ENCODE measurements at places on chromosomes 5 and 9.

GRCh38 chr9:5714501-5715401, 85.8 kb downstream of the RIC1 start:
- no peak for DNase-seq

DNA sequence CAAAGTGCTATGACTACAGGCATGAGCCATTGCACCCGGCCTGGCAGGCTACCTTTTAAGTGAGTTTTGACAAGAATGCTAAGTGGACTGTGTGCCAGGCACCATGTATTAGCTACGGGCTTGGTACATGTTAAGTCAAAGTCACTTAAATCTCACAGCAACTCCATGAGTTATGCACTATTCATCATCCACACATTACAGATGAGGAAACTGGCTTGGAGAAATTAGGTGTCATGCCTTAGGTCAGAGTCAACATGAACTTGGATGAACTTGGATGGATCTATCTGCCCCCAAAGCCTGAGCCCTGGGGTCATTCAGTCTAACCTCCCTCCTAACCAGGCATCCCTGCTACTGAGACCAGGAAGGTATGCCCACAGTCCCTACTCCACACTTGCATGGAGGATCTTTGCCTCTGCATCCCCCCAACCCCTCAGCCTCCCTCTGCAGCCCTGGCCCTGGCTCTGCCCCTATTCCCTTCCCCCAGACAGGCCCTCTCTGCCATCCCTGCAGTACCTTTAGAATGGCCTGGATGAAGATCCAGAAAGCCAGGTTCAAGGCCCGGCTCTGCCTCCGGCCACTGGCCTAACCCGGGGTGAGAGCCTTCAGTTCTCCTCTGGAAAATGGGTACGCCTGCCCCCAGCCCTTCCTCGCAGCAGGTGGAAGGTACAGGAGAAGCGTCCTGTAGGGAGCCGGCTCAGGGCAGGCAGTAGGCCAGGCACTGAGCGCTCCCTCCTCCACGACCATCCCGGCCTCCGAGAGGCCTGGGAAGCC, 685 bp upstream of the ADGRD2 start:
- DNase-seq, result no peak

DNA sequence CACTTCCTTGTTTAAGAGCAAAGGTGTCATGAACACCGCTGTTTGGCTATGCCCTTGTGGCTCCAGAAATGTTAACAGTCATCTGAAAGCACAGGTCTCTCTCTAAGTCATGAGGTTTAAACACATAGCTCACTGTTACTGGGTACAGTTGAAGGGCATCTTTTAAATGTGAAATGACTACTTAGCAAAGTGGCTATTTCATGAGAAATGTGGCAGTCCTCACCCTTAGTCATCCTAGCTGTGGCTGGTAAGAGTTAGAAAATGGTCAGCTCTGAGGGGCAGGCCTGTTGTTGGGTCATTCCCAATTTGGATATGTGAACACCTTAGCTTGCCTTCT, 24.2 kb upstream of the TMEM171 start:
- no peak for DNase-seq

GRCh38 chr5:29382780-29383179, 1810.7 kb upstream of the CDH6 start:
- no peak for DNase-seq

DNA sequence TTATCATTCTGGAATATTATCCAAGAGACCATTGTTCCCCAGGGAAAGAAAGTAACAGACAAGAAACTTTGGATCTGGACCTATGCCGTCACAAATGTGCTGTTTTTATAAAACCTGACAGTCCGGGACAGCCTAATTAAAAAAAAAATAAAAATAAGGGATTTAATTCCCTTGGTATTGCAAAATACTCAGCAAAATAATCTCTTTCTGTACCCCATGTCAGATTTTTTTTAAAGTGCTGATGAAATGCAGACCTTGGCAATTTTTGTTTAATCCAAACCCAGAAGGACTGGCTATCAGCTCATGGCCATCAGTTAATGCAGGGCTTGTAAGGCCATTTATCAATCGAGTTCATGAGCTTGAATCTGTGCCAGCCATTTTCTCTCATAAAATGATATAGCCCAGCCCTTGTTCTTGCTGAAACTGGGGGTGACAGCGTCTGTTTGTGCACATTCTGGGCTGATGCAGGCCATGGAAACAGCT, 162.7 kb upstream of the S1PR3 start:
- DNase-seq, result no peak

GRCh38 chr9:122309861-122310260, 45.2 kb downstream of the MRRF start:
- DNase-seq, result no peak

DNA sequence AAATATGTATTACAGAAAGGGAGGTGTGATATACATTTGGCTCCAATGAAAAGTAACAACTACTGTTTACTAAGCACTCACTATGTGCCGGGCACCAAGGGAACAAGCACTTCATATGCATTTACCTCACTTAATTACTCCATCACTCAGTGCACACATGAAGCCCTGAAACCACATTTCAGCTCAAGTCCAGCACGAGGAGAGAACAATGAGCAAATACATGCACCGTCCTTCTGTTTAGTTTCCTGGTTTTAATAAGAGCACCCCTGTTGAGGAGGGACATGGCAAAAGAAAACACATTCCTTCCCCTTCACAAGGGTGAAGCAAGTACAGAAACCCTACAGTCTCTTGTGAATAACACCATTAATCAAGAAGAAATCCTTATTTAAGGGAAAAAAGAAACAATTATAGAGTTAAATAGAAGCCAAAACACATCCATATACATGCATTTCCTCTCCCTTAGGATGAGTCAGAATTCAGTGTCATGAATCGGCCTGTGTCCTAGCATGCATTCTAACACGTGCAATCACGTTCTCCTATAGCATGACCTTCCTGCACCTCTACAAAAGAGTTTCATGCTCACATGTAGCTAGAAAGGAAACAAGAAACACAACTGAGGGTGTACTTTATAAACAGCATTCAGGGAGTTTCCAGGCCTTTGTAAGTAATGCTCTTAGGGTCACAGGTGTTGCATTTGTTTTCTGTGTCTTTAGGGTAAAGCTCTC, 411.6 kb downstream of the BNC2 start:
- peak; percentile 18 for DNase-seq

GRCh38 chr9:119736491-119737454, 367.5 kb upstream of the BRINP1 start:
- no peak for DNase-seq

DNA sequence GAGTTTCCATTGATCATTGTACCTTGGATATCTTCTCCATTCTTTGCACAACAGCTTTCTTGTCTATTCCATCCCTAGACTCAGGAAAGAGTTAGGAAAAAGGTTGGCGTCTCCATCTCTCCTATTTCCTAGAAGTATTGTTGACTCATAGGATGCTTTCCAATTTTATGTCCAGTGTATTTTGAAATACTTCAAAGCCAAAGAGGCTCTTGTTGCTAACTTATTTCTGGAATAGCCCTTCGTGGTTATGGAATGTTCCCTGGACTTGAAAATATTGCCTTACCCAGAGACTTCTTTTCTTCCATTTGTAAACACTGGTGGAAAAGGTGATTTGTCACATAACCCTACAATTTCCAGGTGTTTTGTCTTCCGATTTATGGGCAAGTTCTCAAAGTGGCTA, 402.3 kb upstream of the ZNF608 start:
- DNase-seq, result no peak

GRCh38 chr9:37283730-37284325, 138.7 kb upstream of the GRHPR start:
- no peak for DNase-seq

GRCh38 chr5:127602481-127602880, 46.4 kb upstream of the CTXN3 start:
- DNase-seq, result no peak

DNA sequence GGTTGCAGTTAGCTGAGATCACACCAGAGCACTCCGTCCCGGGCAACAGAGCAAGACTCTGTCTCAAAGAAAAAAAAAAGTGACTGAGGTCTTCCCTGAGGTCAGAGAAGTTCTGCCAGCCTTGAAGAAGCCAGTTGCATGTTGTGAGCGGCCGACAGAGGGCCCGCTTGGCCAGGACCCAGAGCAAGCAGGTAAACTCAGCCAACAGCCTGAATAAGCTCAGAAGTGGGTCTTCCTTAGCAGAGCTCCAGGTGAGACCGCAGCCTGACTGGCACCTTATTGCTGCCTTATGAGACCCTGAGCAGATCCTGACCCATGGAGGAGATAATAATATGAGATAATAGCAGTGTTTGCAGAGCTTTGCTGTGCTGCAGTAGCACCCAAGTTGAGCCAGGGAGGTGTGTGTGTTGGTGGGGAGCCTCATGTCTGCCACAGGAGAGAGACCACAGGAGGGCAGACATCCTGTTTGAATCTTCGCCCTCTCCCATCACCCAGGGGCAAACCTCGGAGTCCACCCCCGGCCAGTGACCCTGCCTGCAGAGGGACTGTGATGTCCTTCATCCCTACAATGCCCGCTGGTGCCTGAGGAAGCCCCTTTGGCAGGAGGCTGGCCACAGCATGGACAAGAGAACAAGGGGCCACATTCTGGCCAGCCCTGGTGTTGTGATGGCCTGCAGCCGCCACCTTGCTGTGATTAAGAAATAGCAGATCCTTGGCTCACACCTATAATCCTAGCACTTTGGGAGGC, 10.8 kb upstream of the BARX1 start:
- no peak for DNase-seq

GRCh38 chr9:90296539-90296938, 346.1 kb downstream of the DIRAS2 start:
- DNase-seq, result no peak

DNA sequence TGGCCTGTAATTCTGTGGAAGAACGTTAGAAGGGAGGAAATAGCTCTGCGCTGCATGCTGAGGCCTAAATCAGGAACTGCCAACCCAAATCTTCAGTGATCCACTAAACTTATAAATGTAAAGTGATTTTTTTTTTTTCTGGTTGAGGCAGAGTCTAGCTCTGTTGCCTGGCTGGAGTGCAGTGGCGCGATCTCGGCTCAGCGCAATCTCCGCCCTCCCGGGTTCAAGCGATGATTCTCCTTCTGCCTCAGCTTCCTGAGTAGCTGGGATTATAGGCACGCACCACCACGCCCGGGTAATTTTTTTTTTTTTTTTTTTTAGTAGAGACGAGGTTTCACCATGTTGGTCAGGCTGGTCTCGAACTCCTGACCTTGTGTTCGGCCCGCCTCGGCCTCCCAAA, 717.4 kb upstream of the FAM174A start:
- no peak for DNase-seq

DNA sequence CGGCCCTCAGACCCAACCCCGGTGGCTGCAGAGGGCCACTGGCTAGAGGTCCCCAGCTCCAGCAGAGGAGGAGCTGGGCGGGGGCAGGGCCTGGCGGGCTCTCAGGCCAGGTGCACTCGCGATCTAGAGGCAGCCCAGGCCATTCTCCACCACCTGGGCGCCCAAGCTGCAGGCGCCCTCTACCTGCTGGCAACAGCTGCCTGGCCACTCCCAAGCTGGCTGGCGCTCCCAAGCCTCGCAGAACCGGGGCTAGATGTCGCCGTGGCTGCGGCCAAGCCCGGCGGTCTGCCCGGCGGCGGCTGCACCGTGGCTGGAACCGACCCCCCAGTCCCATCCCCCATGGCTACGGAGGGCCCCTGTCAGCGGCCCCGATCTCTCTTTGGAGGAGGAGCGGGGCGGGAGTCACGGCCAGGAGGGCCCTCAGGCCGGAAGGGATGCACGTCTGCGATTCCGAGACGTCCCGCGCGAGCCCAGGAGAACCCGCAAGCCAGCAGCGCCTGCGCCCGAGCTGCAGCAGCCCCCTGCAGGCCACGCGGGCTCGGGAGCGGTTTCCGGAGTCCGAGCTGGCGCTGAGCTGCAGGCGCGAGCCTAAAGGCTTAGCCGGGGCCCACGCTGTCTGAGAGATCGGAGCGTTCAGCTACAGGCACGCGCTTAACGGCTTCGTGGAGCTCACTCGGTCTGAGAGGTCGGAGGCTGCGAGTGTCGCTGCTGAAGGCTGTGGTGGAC, 44.3 kb upstream of the BICD2 start:
- no peak for DNase-seq

DNA sequence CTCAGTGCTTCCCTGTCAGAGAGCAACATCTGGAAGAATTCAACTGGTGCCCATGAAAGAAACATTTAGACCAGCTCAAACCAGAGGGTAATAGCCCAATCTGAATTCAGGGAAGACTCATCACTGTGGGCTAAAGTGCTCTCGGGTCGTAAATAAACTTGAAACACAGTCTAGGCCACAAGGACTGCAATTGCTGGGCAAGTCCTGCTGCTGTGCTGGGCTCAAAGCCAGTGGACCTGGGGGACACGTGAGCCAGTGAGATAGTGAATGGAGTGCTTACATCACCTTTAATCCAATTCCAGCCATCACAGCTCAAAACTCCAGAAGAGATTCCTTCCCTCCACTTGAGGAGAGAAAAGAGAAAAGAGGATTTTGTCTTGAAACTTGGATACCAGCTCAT, 78.1 kb upstream of the DAP start:
- DNase-seq, result no peak

DNA sequence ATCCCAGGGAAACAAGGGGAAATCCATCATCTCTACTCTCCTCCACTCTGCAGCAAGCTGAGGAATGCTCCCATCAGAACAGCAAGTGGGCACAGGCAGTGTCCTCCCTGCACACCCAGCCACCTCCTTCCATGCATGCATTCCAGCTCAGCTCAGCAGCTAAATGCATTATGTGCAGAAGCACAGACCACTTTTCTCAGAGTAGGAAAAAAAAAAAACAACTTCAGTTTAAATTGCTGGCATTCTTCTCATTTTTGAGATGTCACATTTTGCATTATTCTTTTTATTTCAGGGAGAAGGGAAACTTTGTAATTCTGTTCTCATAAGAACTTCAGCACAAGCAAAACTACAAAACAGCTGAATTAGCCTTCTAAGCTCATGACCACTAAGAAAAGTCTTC, 312.2 kb downstream of the SEMA5A start:
- no peak for DNase-seq

- DNase-seq, result no peak
Measured at GRCh38 chr5:66862020-66862419, 265.8 kb downstream of the MAST4 start.

DNA sequence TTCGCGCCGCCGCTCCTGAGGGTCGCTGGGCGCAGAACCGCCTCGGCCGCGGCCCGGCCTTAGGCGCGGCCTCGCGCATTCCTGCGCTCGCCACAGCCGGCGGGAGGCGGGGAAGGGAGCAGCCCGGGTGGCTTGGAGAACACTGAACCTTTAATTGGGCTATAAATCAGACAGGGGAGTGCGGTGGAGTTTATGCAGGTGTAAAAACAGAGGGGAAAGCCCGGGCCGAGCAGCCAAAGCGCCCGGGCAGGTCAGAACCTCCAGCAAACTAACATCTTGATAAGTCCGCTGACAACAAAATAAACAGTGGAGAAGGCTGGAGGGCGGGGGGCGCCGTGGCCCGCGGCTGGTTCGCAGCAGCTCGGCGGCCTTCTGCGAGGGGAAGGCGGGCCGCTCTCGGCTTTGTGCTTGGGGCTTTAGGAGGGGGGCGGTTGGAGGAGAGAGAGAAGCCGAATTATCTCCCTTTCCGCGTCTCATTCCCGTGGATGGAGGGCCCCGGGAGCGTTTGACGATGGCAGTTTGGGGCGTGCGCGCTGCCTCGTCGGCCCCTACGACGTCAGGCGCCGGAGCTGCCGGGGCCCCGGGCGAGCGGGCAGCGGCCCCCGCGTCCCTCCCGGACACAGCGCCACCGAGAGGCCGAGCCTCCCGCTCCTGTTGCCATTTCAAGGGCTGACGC, 11.3 kb downstream of the FOXD1 start:
- no peak for DNase-seq

GRCh38 chr9:35577486-35577885, 27.6 kb upstream of the TESK1 start:
- DNase-seq, result no peak

All from glomerular endothelial cell (primary cell).